ENCODE measurements at places on chromosomes 4 and X.

- DNase-seq: peak; percentile 53
Observed at GRCh38 chr4:99855678-99856077, 38.5 kb downstream of the LAMTOR3 start.

DNA sequence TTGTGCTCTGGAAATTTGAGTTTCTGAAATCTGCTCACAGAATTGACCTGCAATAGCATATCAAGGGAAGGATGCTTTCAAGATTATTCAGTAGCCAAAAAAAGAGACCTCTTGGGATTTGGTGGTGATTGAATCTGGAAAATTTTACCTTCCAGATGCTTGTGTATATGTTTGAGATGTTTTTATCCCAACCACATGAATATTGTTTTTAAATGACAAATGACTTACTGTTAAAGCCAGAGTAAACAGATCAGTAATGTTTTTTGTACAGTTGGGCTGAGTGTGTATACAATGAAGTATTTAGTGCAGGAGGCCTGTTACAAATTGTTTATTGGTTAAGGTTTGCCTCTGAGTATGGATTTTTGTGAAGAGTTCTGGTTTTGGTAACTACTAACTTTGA is 126.5 kb downstream of the CBR4 start:
- no peak for DNase-seq

DNA sequence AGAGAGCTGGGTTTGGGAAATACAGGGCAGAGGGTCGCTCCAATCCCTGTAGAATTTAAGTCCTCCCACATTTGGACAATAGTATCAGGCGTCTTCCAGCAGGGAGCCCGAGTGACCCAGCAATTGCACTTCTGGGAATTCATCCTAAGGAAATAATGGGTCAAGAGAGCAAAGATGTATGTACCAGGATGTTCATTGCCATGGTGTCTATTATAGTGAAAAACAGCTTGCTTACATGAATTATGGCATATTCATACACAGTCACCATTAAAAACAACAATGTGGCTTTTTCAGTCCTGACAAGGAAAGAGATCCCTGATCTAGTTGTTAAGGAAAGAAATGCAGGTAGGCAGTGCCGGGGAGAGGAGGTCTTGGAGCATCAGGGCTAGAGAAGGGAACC is 167.7 kb downstream of the PJA1 start:
- DNase-seq: no peak

DNA sequence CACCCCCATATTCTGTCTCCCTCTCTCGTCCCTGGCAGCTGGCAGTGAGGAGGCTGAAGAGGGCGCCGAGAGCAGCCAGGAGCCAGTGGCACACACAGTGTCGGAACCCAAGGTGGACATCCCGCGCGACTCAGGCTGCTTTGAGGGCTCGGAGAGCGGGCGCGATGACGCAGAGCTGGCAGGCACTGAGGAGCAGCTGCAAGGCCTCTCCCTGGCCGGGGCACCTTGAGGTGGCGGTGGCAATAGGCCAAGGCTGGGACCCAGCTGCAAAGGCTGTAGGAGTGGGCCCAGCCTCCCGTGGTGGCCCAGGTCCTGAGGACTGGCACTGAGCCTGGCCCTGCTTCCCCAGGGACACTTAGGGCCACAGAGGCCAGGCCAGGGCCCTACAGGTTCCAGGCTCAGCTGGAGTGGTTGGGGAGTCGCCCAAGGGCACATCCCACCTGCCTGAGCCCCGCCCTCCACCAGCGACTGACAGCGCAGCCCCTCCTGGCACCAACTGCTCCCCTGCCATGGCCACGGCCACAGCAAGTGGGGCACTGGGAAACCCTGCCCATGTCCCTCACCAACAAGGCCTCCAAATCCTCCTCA is 13.9 kb downstream of the SASH3 start:
- DNase-seq: no peak

GRCh38 chr4:149493492-149493891 is 322.2 kb downstream of the IQCM start:
- no peak for DNase-seq

DNA sequence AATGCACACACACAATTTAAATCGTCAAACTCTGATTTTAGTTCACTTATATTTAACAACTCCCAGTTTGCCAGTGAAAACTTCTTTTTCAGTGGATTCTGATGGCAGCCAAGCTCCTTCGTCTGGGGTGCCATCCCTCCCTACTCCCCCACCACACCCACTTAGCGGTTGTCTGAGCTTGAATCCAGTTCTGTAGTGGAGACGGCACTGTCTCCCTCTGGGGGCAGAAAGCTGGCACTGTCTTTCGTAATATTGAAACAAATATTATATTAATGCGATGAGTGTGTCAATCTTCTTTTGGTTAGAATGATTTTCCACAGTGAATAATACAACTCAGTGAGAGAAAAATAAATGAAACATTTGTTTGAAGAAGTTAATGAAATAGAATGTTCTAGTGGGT is 5.4 kb downstream of the MEPE start:
- no peak for DNase-seq

GRCh38 chrX:13485167-13485566 is 84.2 kb upstream of the EGFL6 start:
- DNase-seq: no peak

GRCh38 chr4:17134100-17134499 is 235.7 kb upstream of the LDB2 start:
- DNase-seq: no peak

GRCh38 chrX:148185631-148186030 is 204.5 kb downstream of the FMR1NB start:
- DNase-seq: no peak

DNA sequence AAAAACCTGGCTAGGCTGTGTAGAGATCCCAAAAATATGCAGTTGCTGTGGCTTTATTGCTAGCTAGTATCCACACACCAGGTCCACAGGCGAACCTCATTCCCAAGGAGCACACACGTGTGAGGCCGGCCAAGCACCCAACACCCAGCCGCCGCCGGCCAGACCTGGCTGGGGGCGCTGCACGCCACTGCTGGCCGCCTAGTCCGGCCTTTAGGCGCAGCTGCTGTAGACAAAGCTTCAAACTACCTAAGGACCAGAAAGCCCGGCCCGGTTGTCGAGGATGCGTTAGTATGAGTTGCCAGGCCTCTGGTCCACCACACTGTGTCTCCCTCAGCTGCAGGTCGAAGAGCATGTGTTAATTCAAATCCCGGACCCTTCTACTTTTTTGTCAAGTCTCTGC is 3.1 kb downstream of the POU3F4 start:
- no peak for DNase-seq

- no peak for DNase-seq
Observed at GRCh38 chr4:21882051-21882839, 66.3 kb downstream of the KCNIP4 start.

DNA sequence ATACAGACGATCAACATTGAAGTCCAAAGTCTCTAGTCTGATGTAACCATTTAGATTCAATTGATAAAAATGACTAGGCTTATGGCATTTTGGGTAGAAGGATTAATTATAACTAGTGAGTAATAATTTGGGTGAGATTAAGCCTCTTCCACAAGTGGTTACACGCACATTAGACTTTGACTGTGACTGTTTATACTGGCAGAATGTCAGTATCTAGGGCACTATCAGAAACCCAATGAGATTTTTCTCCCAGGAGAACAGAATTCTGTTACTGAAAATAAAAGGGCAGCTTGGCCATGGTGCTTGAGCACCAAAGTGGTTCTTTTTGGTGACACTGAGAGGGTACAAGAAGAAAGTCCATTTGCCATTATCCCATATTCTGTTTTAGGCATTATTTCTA is 3.3 kb downstream of the PLS3 start:
- DNase-seq: no peak

DNA sequence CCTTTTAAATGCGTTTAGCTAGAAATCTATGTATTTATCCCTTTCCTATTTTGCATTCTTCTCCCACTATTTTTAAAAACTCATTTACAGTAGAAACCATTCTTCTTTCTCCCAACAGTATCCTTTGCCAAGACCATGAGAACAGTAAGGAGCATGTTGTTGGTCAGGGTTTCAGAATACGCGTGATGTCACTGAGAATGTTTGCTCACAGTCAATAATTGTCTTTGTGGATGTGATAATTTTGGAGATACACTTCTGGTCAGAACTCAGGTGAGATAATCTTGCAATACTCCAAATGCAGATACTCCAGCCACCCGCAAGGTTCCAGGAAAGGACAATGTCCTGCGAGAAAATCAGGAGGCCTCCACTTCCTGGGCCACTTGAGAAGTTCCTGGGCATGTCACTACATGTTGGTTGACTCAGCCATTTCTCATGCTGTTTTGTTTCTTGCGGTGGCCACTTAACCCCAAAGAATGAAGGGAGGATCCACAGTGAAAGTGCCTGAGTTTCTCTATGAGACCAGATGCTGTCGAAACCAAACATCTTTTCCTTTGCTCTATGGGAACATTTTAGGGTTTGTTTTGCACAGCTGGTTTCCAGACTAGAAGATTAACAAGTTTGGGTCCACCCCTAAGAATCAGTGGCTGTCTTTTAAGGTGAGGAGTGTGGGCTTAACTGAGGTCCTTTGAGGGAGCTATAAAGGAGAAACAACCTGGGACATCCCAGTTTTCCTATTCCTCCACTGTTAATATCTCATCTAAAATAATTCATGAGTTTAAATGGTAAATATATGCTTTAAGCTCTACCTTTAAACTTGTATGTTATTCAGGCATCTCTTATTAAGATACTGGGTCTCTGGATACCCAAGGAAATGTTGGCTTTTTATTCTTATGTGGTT is 116.0 kb downstream of the SOWAHB start:
- no peak for DNase-seq

All from CD4-positive, alpha-beta T cell treated with Interferon alpha-2 for 1 hour (primary cell).